ENCODE measurements at places on chromosomes 5 and 9.

- no peak for DNase-seq
These were observed 56.2 kb upstream of the XPA start for GRCh38 chr9:97753364-97753763.

DNA sequence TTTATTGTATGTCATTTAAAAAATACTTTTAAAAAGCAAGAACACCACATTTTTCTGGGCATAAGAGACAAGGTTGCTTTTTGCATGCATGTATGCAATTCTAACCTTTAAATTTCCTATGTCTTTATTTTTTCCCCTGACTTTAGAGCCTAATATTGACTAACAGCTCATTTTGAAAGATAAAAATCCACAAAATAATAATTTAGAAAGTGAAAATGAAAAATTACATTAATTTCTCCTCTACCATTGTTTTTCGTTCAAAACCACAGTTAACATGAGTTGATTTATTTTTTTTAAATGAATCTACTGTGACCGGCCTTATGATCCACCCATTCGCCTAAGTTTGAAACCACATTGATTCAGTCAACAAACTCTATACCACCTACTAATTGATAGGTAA, 137.5 kb upstream of the CDKN2B start:
- DNase-seq = no peak

GRCh38 chr5:41270423-41271251, 57.3 kb upstream of the C6 start:
- peak; percentile 43 for DNase-seq

- DNase-seq = no peak
These were observed 4.3 kb downstream of the CDHR2 start for GRCh38 chr5:176553260-176554085.

- no peak for DNase-seq
These were observed 84.4 kb downstream of the INSYN2B start for GRCh38 chr5:169895926-169896325.

DNA sequence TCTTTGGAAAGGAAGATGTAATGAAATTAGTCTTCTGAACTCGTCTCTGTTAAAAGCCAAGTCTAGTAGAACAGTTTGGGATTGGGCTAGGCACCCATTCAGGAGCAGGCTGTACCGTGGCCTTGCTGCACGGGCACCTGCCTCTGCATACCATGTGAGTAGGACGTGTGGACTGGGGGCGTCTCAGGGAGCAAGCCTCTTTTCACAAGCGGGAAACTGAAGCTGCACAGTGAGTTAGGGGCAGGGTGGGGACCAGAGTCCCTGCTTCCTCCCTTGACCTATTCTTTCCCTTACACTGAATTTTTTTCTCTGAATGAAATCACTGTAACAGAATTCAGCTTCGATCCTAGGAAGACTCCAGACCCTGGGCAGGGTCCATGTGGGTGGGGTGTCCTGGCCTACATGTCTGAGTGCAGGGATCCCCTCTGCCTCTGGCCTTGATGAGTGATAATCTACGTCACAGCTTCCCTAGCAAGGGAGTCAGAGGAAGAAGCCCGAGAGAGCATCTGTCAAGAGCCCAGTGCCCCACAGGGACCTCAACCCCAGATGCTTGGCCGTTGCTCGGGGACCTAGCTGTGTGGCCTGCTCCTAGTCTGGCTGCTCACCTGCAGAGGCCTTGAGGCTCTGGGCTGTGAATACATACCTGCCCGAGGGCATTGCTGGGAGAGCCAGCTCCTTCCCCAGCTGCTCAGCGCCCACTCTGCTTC, 15.1 kb downstream of the PHF2 start:
- no peak for DNase-seq

GRCh38 chr9:104871961-104872527, 55.9 kb downstream of the ABCA1 start:
- DNase-seq = no peak

GRCh38 chr5:78162253-78162862, 132.1 kb downstream of the AP3B1 start:
- DNase-seq = peak; percentile 56

DNA sequence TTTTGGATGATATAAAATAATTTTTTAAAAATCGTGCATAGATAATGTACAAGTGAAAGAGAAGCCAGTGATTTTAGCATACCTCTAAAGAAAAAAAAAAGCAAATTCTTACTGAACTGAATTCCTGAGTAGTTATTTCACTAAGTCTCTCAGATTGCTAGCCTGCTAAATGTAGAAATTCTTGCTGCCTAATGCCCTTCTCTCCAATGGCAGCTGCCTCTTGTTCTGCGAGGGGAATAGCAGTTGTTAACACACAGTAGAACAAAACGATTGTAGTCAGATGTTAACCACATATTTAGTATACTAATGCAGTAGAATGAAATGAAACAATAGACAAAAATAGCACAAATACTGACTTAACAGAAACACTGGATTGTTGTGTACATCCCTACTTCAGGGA, 26.8 kb downstream of the SMAD5 start:
- no peak for DNase-seq

GRCh38 chr9:95855961-95856360, 19.5 kb upstream of the ERCC6L2 start:
- DNase-seq = no peak

Measured in endothelial cell of umbilical vein (primary cell).